ENCODE measurements at places on chromosomes 4 and X.

DNA sequence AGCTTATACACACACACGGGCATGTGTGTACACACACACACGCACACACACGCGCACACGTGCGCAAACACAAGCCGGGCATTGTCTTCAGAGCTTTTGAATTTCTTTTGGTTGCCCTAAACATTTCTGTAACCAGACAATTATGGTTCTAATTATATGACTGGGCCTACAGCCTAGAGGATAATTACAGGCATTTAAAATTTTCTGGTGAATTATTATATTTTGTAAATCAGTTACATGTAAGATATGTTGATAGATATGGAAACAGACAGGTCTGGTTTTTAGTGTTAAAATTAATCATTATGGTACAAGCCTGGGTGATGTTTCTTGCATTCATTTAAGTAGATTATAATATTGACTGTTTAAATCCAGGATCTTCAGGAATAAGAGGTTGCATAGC, 1120.5 kb downstream of the ADGRL3 start:
- no peak for DNase-seq

- no peak for DNase-seq
Measured at GRCh38 chr4:124389591-124389990, 322.9 kb downstream of the ANKRD50 start.

- DNase-seq, result no peak
Measured at GRCh38 chr4:55931043-55931442, 17.7 kb upstream of the CEP135 start.

DNA sequence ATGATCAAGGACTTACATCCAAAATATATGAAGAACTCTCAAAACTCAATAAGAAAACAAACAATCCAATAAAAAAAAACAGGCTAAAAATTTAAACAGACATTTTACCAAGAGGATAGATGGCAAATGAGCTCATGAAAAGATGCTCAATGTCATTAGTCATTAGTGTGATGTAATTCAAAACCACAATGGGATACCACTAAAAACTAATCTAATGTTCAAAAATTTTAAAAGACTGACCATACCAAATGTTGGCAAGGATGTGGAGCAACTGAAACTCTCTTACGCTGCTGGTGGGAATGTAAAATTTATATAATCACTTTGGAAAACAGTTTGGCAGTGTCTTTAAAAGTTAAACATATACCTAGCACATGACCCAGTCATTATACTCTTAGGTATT, 43.7 kb downstream of the RPS6KA6 start:
- DNase-seq, result no peak

DNA sequence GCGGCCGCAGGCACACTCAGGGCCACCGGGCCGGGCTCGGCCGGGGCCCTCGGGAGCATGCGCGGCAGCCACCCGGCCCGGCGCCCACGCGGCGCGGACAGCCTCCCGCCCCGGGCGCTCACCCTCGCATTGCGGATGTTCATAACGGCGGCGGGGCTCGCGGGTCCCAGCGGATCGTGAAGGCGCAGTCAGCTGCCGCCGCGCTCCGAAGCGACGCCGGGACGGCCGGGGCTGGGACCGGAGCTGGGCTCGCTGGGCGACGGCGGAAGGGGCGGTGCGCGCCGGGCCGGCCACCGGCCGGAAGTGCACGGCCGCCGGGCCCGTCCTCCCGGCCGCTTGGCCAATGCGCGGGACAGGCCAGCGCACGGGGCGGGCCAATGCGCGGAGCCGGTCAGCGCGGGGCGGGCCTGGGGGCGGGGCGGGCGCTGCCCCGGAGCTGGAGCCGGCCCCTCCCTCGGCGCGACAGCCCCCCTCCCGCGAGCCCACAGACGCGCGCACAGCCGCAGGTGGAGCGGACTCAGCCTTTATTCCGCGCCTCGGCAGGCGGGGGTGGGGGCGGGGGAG, at the start of gene NAA10:
TSS of gene NAA10 (minus strand) at position 276 of the 564 bp plus-strand sequence. CDS start at position 143, 133 bp downstream.
- DNase-seq, result peak; percentile 55

DNA sequence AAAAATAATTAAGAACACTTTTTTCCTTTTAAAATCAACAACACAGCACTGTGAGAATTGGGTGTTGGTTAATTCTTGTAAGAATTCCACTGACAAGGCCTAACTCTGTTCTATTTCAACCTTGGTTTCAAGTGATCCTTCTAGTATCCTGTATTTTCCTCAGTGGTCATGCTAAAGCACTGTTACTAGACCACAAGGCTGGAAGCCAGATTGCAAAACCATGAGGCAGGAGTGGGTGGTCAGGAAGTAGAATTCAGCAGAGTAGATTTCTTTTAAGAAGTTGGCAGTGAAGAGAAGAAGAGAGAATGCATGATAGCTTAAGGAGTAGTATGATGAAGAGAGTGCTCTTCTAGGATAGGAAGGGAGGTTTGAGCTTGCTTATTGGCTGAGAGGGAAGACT, 71.6 kb upstream of the LEF1 start:
- no peak for DNase-seq

- DNase-seq, result no peak
Measured at GRCh38 chrX:115138040-115138439, 51.2 kb upstream of the RBMXL3 start.

- no peak for DNase-seq
Measured at GRCh38 chr4:176422001-176422400, 102.2 kb downstream of the SPCS3 start.

GRCh38 chr4:147596377-147596776, 20.8 kb upstream of the TMEM184C start:
- DNase-seq, result no peak

GRCh38 chr4:52051213-52051614, at the start of gene SPATA18:
SPATA18 (plus strand) TSS chr4:52051304; CDS start chr4:52051705, 401 bp downstream.
- no peak for DNase-seq

- no peak for DNase-seq
Measured at GRCh38 chrX:71563921-71564320, 14.3 kb upstream of the GCNA start.

GRCh38 chr4:162700815-162701361, 465.8 kb downstream of the NAF1 start:
- DNase-seq, result no peak

DNA sequence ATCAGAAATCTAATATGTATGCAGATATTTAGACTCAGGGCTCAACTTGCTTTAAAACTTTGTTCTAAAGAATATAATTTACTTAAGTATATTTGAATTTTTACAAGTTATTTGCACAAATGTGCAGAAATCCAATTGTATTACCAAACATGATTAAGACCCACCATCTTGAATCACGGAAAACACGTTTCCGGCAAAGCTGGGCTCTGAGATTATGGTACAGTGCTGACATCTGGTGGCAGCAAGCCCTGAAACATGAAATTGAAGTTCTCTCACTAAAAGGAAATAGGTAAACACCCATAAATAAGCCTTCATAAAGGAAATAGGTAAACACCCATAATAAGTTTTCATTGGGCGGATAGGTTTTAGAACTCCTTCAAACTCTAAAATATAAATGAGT, 98.3 kb upstream of the MAOA start:
- peak; percentile 14 for DNase-seq

DNA sequence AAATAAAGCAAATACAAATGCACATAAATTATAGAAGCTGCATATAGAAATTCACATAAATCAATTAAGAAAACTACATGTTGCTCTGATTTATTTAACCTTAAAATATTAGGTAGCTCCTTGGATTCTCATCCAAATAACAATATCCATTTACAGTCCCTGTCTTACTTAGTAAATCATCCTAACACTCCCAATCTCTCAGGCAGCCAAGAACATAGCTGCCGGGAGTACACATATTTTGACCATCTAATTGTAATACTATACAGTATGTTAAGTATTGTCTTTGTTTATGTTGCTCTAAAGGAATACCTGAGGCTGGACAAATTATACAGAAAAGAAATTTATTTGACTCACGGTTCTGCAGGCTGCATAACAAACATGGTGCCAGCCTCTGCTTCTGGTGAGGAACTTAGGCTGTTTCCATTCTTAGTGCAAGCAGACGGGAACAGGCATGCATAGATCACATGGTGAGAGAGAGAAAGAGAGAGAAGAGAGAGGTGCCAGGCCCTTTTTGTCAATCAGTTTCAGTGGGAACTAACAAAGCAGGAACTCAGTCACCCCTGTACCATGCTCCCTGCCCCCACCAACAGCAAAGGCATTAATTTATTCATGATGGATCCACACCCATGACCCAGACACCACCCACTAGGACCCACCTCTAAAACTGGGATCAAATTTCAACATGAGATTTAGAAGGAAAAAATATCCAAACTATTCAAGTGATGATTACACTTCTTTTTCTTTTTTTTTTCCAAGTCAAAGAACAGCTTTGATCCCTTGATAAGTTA, 614.8 kb upstream of the TECRL start:
- DNase-seq, result no peak

DNA sequence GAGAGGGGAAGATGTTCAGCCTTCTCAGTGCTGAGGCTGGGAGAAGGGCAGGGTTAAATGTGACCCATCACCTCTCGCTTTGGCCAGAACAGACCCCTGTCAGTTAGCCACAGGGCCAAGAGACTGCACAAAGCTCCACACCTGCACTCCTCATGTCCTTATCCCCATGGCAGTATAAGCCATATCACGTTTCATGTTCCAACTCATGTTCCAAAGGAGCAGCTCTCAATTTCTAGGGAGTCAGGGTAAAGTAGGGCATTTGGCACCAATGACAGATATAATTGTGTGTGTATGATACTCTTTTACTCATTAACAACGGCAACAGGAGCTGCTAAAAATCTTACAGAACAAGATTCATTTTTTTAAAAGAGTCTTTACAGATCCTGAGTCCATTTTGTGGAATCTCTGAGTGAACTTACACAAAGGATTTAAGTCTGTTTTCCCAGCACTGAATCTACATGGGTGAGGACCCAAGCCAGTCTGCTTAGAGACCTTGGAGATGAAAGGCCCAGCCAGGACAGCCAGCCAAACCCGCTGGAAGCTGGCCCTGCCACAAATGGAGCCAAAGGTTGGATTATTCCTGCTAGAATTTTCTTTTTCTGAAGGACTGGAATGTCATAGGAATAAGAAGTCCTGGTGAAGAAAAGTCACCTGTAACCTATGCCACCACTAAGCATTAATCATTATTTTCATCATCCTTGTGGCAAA, 129.1 kb upstream of the SMAD1 start:
- no peak for DNase-seq

- DNase-seq, result no peak
Measured at GRCh38 chr4:108527723-108528122, 92.7 kb upstream of the RPL34 start.

DNA sequence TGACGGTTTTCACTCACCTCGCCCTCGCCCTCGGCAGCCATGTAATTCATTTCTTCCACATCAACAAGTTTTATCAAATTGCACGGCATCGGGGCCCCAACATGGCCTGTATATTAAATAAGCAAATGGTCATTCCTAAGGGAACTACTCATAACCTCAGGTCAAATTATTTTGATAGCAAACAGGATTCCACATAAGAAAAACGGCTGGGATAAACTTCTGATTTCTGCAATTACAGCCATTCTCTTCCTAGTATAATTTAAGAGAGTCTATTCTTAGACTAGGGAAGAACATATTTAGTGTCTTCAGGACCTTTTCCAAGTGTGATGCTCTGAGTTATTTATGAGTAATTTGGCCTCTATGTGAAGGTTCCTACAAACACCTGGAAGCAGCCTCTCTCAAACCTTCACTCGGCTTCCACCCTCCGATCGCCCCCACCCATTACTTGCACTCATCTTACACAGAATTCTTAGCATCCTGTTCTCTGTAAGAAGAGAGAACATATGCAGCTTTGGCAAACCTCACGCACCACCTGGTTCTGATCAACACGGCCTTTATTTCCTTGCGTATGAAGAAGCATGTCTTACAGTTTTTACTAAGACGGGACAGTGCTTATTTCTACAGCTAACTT, 29.4 kb upstream of the CENPU start:
- DNase-seq, result no peak

DNA sequence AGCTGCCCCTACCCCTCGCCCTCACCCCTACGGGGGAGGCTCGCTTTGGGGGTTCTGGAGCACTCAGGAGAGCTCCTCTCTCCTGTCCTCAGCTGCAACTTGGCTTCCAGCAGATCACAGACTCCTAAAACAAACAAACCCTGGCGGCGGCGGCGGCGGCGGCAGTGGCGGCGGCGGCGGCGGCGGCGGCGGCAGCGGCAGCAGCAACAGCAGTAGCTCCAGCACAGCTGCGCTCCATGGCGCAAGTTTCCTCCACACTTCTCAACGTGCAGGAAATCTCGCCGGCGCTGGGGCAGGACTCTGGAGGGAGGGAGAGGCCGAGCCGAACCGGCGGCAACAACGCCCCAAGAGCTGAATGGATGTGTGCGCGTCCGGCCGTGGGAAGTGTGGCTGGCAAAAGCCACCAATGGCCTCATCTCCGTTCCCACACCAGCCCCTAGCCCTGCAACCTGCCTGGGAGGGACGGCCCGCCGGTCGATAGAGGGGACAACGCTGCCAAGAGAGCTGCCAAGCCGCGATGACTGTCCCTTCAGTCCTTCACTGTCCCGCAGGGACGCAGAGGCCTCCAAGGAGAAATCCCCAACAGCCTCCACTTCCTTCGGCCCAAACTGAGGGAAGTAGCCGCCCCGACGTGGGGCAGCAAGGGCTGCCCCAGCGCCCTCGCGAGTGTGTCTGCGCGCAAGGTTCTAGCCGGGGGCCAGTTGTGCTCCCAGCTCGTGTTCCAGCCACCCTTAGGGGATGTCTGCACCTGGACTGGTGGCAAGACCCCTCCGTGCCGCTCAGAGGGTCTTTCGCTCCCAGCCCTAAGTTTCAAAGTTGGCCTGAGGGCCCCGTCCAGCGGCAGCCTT, 775 bp downstream of the SHROOM4 start:
- DNase-seq, result no peak

DNA sequence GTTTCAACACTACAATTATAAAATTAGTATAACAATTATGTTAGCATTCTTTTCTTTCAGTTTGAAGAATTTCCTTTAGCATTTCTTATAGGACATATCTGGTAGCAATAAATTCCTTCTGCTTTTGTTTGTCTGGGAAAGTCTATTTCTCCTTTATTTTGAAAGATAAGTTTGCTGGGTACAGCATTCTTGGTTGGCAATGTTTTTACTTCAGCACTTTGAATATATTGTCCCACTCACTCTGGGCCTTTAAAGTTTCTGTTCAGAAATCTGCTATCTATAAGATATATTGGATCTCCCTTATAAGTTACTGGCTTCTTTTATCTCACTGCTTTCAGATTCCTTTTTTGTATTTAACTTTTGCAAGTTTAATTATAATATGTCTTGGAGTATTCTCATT, 222.1 kb downstream of the PARM1 start:
- DNase-seq, result no peak

DNA sequence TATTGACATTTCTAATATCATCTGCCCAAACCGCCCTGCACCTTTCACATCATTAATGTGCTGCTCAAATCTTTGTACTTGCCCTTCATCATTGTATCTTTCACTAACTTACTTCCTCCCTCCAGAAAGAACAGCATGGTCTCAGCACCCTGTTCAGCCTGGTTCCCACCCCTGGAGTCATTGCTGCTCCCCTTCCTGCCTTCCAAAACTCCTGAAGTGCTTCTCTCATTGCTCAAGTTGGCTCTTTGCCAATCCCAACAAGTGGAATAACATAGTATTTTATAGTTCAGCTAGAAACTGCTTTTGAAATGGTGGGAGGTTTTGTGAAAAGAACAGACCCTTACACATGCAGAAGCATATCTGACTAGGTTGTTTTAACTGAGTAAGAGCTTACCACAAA, 14.0 kb upstream of the TTC29 start:
- DNase-seq, result no peak

- no peak for DNase-seq
Measured at GRCh38 chr4:172927096-172927814, 241.4 kb upstream of the GALNT7 start.
